ENCODE measurements at places on chromosomes 7 and 10.

GRCh38 chr10:47318706-47319105 is 3.5 kb upstream of the GDF2 start:
- no peak for DNase-seq

DNA sequence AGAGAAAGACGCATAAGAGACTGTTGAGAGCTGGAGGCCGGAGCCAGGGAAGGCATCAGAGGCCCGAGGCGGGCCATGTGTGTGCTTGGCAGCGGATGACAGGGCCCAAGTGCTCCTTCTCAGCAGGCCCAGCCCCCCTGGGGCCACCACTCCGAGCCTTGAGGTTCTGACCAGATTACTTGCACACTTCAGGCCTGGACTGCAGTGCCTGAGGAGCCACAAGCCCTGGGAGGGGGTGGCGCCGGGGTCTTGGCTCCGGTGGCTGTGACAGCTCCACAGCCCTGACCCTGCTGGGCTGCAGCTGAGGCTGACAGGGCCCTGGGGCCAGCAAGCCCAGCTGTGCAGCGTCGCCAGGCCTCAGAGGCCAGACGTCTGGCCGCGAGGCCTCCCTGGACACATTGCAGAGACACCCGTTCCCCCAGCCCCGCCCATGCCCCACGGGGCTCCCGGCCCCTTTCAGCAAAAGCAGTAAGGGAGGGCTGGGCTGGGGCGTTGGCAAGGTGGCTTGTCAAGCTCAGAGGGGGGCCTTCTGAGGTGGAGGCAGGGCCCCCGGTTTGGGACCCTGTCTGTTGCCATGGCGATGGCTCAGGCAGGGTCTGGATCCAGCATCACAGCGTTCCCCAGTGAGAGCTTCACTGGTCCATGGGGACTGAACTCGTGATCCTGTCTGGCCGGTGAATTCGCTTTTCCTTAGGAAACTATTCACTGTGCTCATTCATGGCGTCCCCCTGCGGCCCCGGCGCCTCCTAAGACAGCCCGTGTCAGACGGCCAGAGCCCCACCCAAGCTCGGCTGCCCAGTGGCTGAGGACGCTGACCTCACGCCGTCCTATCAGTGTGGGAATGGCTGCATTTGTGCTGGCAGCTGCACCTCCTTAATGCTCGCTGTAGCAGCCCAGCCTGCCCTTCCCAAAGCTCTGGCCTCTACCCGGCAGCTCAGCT is 5.7 kb downstream of the ELN start:
- DNase-seq: no peak

DNA sequence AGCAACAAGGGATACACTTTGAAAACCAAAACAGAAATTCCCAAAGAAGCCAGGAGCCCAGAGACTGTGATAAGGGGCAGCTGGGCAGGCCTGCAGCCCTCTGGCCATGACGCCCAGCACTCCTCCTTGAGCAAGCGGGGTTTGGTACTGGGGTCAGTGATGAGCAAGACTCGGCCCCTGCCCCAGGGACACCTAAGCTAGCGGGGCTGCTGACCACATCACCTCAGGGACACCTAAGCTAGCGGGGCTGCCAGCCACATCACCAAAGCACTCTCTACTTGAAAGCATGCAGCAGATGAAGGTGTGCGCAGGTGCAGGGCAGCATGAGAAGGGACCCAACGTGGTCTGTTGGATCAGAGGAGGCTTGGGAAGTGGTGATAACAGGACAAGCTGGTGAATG is 108.0 kb upstream of the PPP2R2D start:
- DNase-seq: no peak

- DNase-seq: no peak
Observed at GRCh38 chr7:41319581-41319980, 383.3 kb downstream of the INHBA start.

DNA sequence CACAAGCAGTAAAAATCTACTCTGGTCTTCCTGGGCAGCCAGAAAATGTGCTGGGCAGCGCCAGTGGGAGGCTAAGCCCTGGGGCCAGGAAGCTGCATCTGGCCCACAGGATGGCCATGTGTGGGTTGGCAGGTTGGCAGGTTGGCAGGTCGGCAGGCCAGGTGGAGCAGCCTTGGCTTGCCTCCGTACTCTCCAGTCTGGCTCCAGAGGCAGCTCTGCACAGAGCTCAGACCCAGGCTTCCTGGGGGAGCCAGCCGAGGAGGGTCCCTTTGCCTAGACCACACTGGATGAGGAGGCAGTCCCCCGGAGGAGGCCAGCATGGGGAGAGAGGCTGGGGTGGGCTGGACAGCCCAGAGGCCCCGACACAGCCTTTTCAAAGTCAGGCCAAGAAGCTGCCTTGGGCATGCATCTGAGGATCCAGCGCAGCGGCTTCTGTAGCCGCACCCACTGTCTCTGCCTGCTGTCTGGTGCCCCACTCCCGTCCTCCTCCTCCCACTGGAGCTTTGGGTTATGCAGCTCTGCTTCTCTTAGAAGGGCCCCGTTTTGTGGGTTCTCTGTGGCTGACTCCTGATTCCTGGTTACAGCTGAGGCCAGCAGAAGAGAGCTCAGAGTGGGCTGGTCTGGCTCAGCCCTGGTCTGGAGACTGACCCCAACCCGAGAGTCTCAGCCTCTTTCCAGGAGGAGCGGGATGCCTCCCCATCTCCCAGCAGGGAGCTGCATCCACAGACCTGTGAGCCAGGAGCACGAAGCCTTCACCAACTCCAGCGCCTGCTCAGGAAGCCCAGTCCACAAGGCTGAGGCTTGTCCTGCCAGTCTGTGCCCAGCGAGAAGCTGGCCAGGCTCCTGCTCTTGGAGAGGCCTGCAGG is 44.6 kb downstream of the CFAP46 start:
- DNase-seq: no peak

GRCh38 chr7:68868978-68869377 is 729.3 kb upstream of the AUTS2 start:
- no peak for DNase-seq

- no peak for DNase-seq
Observed at GRCh38 chr10:124245806-124246440, 152.5 kb upstream of the CHST15 start.

- no peak for DNase-seq
Observed at GRCh38 chr7:44280993-44281721, 44.2 kb downstream of the CAMK2B start.

GRCh38 chr7:152351168-152351567 is 84.6 kb downstream of the KMT2C start:
- DNase-seq: no peak

- DNase-seq: no peak
Observed at GRCh38 chr10:28949005-28950004, 272.0 kb downstream of the BAMBI start.

DNA sequence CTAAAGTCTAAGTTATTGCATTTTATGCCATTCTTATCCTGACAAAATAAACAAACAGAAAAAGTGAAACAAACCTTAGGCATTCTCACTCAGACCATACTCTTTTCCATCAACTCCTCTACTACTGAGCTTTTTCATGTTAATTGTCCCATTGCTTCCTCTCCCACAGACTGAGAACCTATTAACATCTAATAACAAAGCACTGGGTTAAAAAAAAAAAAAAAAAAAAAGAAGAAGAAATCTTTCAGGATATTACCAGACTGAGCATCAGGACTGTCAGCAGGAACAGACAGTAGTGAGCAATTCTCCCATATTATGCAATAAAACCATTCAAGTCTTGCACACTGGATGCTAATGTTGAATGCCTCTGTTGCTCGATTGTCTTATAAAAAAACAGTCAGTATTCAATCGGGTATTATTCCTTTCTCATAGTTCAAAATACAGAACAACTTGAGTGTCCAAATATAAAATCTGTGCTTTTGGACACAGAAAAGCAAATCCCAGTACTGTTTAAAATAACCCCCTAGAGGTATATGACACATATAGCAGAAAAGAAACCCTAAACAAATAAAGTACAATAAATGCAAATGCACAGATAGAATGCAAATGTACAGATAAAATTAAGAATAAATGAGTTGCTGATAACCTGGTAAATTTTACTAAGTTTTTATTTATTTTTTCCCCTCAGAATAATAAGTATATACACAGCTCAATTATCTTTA is 531.3 kb upstream of the LRRTM3 start:
- no peak for DNase-seq

- no peak for DNase-seq
Observed at GRCh38 chr10:96376483-96376882, 17.7 kb upstream of the OPALIN start.

DNA sequence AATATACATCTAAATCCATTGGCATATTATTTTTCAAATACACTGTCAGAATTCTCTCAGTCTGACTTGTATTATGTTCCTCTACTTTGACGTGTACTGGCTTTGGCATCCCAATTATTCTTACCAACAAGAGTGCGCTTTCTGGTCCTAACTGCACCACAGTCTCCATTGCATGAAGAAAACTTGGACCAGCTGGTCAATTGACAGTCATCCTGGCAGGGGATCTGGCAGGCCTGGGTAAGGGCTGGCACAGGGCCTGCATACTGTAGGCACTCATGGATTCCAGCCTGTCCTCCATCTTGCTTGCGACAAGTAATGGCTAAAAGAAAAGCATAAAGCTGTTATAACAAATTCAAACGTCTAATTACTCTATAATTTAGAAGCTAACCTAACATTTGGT is 384.9 kb downstream of the THSD7A start:
- DNase-seq: no peak

DNA sequence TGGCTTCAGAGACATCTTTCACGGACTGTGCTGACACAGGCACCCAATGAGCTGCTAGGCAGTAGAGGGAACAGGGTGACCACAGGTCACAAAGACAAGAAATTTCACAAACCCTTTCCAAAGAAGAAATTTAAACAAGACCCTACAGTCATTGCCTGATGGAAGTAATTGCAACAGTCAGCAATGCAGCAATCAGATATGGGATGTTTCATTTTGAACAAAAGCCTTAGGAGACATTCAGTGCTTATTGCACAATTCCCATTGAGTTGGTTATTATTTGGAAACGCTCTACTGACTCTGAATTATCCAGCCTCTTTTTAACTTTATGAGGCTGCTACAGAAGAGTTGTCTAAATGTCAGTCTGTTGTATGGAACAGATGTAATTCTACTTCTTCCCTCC is 85.5 kb downstream of the ETV1 start:
- DNase-seq: no peak

DNA sequence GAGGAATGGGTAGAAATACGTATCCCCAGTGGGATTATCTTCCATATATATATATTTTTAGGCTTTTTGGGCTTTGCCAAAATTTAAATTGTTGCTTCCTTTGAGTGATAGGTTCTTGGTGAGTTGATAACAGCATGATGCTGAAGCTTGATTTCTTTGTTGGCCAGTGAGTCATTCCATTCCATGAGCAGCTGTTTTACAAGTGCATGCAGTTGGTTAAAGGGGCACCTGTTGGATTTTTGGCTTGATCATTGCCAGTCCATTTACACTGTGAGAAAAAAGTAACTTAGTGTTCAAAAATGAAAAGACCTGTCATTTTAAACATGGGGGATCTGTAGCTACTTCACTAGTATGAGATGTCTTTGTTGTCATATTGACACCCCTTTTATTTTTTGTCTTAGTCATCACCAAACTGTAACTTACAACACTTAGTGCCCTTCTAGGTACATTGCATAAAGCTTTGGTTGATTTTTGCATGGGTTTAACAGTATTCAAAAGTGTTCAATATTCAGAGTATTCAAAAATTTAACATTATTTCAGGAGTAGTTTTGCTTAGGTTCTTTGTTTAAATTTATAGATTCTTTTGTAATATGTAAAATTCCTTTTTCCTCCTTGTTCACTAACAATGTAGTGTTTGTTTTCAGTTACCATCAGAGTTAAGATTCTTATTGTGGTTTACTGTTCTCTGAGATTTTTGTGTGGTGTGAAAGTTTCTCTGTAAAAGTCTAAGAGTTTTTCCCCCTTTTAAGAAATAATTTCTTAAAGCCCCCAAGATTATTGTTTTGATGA is 8.8 kb downstream of the AKAP9 start:
- no peak for DNase-seq

GRCh38 chr10:15118615-15119014 is 21.5 kb downstream of the RPP38 start:
- DNase-seq: no peak

DNA sequence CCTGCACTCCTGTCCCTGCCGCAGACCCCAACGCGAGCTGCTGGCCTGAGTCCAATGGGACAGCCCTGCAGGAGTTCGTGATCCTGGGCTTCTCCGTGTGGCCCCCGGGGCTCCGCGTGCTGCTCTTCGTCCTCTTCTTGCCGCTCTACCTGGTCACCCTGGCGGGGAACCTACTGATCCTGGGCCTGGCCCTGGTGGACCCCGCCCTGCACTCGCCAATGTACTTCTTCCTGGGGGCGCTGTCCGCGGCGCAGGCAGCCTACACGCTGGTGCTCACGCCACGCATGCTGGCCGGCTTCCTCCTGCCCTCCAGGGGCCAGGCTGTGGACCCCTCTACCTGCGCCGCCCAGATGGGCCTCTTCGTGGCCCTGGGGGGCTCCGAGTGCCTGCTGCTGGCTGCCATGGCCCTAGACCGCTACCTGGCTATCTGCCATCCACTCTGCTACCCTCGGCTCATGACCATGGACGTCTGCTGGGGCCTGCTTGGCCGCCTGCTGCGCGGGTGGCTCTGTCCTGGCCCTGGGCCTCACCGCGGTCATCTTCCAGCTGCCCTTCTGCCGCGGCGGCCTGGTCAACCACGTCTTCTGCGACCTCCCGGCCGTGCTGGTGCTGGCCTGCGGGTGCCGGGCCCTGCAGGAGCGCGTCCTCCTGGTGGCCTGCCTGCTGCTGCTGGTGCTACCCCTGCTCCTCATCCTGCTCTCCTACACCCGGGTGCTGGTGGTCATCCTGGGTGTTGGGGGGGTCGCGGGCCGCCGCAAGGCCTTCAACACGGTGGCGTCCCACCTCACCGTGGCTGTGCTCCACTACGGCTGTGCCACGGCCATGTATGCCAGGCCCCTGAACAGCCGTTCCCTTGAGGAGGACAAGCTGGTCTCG is 71.7 kb downstream of the RBAK start:
- no peak for DNase-seq

DNA sequence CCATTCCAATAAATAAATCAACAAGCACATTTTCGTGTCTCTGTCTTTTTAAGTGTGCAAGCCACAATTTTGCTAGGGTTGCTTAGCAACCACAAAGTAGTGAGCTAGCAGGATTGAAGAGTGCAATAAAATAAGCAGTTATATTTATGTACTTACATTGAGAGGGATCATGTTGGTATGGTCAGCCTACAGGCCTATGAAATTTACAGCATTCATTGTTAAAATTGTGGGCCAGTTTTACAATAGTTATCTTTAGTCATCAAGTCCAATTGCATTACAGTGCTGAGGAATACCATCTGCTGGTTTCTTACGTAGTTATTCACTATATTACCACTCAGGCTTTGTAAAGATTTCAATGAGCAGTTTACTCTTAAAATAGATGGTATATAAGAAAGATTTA is 192.5 kb upstream of the POT1 start:
- DNase-seq: no peak

DNA sequence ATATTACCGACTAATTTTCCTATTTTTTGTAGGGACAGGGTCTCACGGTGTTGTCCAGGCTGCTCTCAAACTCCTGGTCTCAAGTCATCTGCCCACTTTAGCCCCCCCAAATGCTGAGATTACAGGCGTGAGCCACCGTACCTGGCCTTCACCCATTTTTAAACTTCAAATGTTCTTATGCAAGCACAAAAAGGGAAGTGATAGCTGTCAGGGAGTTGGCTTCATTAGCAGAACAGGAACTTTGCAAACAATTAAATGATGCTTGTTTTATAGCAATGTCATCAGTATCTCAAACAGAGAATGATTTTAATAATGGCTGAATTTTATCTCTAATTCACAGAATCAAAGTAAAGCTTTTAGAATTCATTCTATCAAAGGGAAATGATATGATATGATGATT is 49.8 kb upstream of the FAM171A1 start:
- DNase-seq: no peak

GRCh38 chr7:51256209-51256781 is 60.3 kb downstream of the COBL start:
- no peak for DNase-seq

GRCh38 chr7:101941481-101942383 is 124.3 kb downstream of the CUX1 start:
- no peak for DNase-seq
